ENCODE measurements at places on chromosomes 4 and X.
A peak's percentile ranks its signal among the peaks of the same experiment; 100 is the strongest.

DNA sequence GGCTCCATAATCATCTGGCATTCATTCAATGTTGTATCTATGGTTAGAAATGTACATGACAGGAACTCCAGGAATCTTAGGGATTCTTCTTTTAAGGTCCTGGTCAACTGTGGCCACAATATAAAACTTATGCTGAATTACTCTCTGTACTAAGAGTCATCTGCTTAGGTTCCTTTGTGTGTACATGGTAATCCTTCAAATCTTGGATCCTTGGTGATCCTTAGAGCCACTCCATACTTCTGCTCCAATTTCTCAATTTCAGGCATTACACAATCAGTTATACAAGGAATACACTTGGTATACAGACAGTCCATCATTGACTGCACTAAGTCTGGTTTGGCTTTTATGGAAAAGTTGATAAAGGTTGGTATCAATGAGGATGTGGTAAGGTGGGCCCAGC lies 5.8 kb downstream of the SRD5A3 start:
- no peaks in the 10 kb centered on the region for H3K27me3 ChIP-seq
- H3K27ac ChIP-seq: no peak overlapping the region
- H3K4me3 ChIP-seq: no peak overlapping the region
- no peak for DNase-seq
- peaks cover 40% of the 10 kb centered on the region for H3K4me1 ChIP-seq
- H3K36me3 ChIP-seq: no peaks in the 10 kb centered on the region

GRCh38 chr4:110059556-110060191 lies 138.7 kb downstream of the ELOVL6 start:
- no peaks in the 10 kb centered on the region for H3K36me3 ChIP-seq
- no peak overlapping the region for H3K27ac ChIP-seq
- DNase-seq: no peak
- H3K4me3 ChIP-seq: no peak overlapping the region

DNA sequence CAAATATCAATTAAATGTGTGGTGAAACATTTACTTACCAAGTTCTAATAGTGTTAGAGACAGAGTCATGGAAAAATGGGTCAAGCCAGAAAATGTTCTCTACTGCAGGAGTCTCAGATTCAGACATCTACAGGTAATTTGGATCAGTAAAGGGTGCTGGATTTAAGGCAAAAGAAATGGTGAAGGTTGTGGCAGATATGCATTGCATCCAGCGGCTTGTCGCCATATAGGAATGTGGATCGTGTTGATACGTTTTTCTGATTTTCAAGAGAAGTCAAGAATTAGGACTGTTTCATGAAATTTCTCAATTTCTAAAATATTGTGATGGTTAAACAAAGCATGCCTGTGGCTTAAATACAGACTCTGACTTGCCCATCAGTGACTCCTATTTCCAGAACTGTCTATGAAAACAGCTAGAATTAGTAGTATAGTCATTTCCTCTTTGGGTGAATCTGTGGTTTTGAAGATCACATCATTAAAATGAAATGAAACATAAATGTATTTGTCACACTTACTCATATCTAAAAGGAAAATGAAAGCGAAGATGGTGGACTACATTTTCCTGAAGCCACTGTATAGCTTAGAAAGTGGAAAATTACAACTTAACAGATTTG lies 110.1 kb upstream of the VEGFC start:
- H3K36me3 ChIP-seq: no peaks in the 10 kb centered on the region
- no peaks in the 10 kb centered on the region for H3K27me3 ChIP-seq
- no peak overlapping the region for H3K4me3 ChIP-seq
- DNase-seq: no peak
- no peaks in the 10 kb centered on the region for H3K4me1 ChIP-seq
- H3K27ac ChIP-seq: no peak overlapping the region

DNA sequence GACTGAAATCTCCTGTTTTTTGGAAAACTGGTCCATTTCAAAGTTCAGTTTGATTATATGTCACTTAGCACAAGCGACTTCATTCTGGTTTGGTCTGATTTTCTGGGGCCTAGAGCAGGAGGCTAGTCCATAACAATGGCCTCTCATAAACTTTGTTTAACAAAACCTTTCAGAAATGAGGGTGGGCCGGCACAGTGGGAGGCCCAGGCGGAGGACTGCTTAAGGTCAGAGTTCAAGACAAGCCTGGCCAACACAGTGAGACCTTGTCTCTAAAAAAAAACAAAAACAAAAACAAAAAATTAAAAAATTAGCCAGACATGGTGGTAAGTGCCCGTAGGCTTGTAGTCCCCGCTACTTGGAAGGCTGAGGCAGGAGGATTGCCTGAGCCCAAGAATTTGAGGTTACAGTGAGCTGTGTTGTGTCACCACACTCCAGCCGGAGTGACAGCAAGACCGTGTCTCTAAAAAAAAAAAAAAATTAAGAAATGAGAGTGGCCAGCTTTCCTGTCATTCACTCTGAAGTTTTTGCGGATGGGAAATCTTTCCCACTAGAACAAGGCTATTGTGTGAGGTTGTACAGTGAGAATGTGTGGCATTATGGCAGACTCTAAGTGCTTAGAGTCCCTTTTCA lies 1.2 kb upstream of the PLAC8 start:
- no peaks in the 10 kb centered on the region for H3K4me1 ChIP-seq
- no peaks in the 10 kb centered on the region for H3K27me3 ChIP-seq
- DNase-seq: no peak
- no peaks in the 10 kb centered on the region for H3K36me3 ChIP-seq
- no peak overlapping the region for H3K27ac ChIP-seq
- H3K4me3 ChIP-seq: no peak overlapping the region

- H3K36me3 ChIP-seq: no peaks in the 10 kb centered on the region
- DNase-seq: no peak
- no peaks in the 10 kb centered on the region for H3K27me3 ChIP-seq
- no peak overlapping the region for H3K27ac ChIP-seq
These were observed 1123.7 kb upstream of the POU3F4 start for GRCh38 chrX:82384401-82384800.

GRCh38 chr4:163679189-163679588 lies 184.7 kb downstream of the TMA16 start:
- no peaks in the 10 kb centered on the region for H3K27me3 ChIP-seq
- H3K4me3 ChIP-seq: no peak overlapping the region
- H3K4me1 ChIP-seq: no peaks in the 10 kb centered on the region
- H3K36me3 ChIP-seq: no peaks in the 10 kb centered on the region
- H3K27ac ChIP-seq: no peak overlapping the region

DNA sequence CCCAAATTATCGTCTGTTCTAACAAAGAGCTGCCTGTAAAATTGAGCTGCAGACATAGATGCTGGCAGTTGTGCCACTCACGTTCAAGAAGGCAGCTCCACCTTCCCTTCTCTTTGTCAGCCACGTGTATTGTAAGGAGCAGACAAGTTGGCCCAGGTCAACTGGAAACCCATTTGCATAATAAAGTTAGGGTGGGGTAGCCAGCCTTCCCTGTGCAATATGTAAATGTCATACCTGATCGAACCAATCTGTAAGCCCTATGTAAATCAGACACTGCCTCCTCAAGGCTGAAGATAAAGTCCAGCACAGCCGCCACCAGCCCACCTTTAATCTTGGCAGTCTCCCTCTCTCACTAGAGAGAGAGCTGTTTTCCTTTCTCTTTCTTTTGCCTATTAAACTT lies 117.2 kb downstream of the TMEM144 start:
- DNase-seq: no peak
- H3K4me1 ChIP-seq: no peaks in the 10 kb centered on the region
- no peak overlapping the region for H3K27ac ChIP-seq
- no peaks in the 10 kb centered on the region for H3K27me3 ChIP-seq
- no peaks in the 10 kb centered on the region for H3K36me3 ChIP-seq
- H3K4me3 ChIP-seq: no peak overlapping the region

DNA sequence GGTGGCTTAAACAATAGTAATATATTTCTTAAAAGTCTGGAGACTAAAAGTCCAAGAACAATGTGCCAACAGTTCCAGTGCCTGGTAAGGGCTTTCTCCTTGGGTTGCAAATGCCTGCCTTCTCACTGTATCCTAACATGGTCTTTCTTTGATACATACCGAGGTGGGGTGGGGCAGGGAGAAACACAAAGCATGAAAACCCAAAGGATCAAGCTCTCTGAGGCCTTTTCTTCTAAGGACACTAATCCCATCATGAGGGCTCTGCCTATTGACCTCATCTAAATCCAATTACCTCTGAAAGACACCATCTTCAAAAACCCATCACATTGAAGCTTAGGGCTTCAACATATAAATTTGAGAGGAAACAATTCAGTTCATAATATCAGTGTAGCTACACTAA lies 311.3 kb downstream of the GRID2 start:
- no peaks in the 10 kb centered on the region for H3K4me1 ChIP-seq
- no peak overlapping the region for H3K4me3 ChIP-seq
- DNase-seq: no peak
- no peaks in the 10 kb centered on the region for H3K27me3 ChIP-seq
- H3K36me3 ChIP-seq: no peaks in the 10 kb centered on the region
- H3K27ac ChIP-seq: no peak overlapping the region

GRCh38 chrX:65879977-65880799 lies 159.7 kb downstream of the VSIG4 start:
- H3K4me3 ChIP-seq: no peak overlapping the region
- H3K27ac ChIP-seq: no peak overlapping the region
- no peaks in the 10 kb centered on the region for H3K36me3 ChIP-seq
- H3K4me1 ChIP-seq: no peaks in the 10 kb centered on the region

DNA sequence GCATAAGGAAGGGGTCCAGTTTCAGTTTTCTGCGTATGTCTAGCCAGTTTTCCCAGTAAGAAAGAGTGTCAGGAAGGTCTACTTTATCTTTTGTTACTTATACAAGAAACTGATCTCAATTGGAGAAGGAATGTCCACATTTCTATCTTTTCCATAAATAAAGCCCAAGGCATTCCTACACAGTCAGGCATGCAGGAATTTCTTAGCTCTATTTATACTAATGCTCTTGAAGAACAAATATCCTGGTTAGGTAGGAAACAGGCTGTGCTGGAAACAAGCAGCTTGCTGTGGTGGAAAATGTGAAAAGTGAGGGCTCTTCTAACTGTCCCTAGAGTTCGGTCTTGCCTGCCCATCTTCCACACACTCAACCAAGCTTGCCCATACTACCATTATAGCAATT lies 37.9 kb upstream of the PITX2 start:
- no peak overlapping the region for H3K4me3 ChIP-seq
- H3K27ac ChIP-seq: no peak overlapping the region
- no peaks in the 10 kb centered on the region for H3K4me1 ChIP-seq
- H3K36me3 ChIP-seq: no peaks in the 10 kb centered on the region
- no peak for DNase-seq

- H3K4me3 ChIP-seq: peak overlapping the region; percentile 64
- H3K27ac ChIP-seq: no peak overlapping the region
- DNase-seq: no peak
- H3K36me3 ChIP-seq: no peaks in the 10 kb centered on the region
- H3K27me3 ChIP-seq: no peaks in the 10 kb centered on the region
These were observed 1.2 kb downstream of the CXCL2 start for GRCh38 chr4:74097631-74098426.
